GM12864 (cell line): ENCODE measurements at places on chromosomes 7 and 10.

GRCh38 chr7:20198260-20198659, 18.9 kb downstream of the MACC1 start:
- DNase-seq: no peak

DNA sequence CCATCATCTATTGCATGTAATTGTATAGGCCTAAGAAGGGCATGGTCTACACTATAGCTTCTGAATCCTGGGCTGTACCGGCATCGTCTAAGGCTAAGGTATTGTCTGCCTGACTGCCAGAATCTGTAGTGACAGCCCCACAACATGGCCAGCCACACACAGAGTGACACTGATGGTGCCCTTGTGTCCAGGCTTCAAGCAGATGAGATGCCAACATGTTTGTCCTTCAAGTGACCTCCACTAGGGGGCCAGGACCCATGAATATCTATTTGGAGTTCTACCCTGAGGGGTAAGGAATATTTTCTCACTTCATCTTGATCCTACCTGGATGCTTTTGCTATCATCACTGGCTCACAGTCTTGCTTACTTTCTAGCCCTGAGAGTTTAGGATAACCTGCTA, 1.5 kb downstream of the CYP3A7 start:
- no peak for DNase-seq

DNA sequence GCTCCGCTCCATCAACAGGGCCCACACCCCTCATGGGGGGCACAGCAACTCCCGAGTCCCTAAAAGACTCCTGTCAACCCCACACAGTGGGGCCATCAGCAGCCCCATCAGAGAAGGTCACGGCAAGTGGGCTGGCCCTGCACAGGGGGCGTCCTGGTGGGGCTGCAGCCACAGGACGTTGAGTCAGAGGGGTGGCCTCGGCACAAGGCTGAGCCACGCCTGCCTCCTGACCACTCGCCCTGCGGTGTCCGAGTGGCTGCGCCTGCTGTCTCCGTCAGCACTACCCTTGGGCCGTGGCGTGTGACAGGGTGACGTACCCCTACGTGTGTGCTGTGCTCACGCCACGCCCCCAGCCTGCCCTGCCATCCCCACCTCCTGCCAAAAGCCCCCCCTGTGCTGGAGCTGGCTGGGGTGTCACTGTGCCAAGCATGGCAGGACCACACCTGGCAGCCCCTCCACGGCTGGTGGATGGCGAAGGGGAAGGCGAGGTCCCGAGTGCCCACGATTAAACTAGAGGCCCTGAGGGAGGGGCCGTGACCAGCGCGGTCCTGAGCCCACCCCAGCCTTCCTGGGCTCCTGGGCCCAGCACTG, 26.0 kb upstream of the NKX6-2 start:
- DNase-seq: no peak

- DNase-seq: no peak
Observed at GRCh38 chr10:49486009-49486408, 52.9 kb downstream of the ERCC6 start.

- DNase-seq: no peak
Observed at GRCh38 chr7:66666313-66666952, 37.8 kb downstream of the KCTD7 start.

GRCh38 chr7:38223306-38223705, 45.3 kb downstream of the STARD3NL start:
- no peak for DNase-seq

DNA sequence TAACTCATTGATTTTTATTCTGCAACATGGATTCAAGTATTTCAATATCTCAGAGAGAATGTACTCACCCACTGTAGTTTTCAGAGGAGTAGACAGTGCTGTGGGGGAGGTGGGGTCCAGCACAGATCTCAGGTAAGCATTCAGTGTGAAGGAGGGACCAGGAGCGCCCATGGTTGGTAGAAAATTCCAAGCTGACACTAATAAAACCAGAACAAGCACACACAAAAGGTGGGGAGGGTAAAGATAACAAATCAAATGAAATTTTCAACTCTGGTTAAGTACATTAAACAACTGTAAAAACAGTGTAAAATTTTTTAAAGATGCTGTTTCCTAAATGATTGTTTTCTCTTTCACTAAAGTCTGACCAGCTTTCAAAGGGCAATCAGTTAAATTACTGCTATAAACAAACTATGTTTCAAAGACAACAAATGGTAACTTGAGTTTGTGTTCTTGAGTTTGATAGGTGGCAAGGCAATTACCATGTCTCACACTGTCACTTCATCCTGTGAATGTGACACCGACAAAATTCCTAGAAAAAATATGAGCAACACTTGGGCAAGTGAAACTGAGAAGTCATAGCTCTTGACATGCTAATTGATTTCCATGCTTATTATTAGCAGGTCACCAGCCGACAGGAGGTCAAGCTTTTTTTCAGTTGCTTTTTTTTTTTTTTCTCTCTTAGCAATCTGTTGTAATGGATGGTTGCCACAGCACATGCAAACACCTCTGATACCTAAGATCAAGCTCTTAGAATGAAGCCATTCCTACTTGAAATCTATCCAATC, 205.8 kb upstream of the SLC26A5 start:
- DNase-seq: no peak

GRCh38 chr10:69503896-69504265, 52.6 kb downstream of the TSPAN15 start:
- DNase-seq: no peak

- no peak for DNase-seq
Observed at GRCh38 chr7:8500286-8500685, 66.9 kb downstream of the NXPH1 start.

GRCh38 chr7:29505931-29506330, 57.7 kb upstream of the PRR15 start:
- DNase-seq: no peak

GRCh38 chr10:106224676-106225075, 939.8 kb downstream of the SORCS1 start:
- no peak for DNase-seq

DNA sequence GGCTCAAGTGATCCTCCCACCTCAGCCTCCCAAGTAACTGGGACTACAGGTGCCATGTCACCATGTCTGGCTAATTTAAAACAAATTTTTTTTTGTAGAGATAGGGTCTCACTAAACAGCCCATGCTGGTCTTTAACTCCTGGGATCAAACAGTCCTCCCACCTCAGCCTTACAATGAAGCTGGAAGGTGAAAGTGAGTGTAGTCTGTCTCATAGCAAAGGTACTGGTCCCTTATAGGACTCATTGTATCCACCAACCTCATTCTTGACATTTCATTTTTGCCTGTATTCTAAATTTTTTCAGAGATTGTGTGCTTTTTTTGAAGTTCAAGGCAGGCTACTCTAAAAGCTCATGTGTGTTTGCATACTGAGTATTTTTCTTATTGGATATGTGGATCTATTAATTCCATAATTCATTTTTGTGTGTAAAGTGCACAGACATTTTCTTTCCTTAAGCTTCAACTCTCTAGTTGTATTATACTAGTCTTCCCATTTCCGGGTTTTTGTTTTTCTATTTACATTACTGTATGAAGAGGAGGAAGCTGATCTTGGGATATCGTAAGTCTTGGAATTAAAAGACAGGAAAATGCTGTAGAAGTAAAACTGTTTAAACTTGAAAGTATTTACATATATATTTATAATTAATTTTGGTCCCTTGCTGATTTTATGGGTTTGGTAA, 13.3 kb downstream of the KMT2E start:
- DNase-seq: no peak

DNA sequence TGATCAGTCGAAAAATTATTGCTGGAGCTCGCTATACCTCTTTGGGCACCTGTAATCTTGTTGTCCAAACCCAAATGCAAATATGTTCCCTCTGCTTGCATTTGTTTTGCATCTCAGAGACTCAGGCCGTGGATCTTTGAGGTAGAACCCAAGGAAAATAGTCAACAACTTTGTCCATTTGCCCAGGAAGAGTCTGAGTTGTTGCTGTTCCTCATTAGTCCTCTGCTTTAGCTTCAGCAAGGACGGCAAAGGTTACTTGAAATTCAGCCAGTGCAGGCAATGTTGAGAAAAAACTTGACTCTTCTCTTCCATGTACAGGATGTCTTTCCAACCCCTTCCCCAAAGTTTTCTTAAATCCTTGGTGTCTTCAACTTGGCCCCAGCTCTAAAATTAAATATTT, 45.8 kb downstream of the PDK4 start:
- no peak for DNase-seq

GRCh38 chr10:76306856-76307255, 875.4 kb downstream of the LRMDA start:
- DNase-seq: no peak

- DNase-seq: no peak
Observed at GRCh38 chr7:28615091-28615490, 202.8 kb downstream of the CREB5 start.
